ENCODE measurements at places on chromosomes 7 and 10.

- DNase-seq: no peak
Measured at GRCh38 chr7:11206177-11206899, 232.7 kb downstream of the PHF14 start.

GRCh38 chr10:86410542-86411124 is 44.0 kb upstream of the GRID1 start:
- no peak for DNase-seq

- DNase-seq: no peak
Measured at GRCh38 chr7:112080441-112080840, 125.8 kb downstream of the DOCK4 start.

DNA sequence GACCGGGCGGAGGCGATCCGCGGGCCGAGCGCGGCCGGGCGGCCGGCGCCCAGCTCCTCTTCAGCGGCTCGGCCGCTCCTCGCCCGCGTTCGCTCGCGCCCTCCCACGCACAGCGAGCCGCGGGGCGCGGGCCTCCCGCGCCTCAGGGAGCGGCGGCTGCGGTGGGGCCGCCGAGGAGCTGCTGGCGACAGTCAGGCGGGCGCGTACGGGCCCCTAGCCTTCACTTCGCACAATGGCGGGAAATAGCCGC is at the start of gene MCMBP:
TSS of gene MCMBP (minus strand) at position 234 of the 250 bp plus-strand sequence. CDS start 259 bp downstream, outside the sequence.
- no peak for DNase-seq

GRCh38 chr10:45811075-45811474 is 36.2 kb downstream of the AGAP4 start:
- no peak for DNase-seq

- no peak for DNase-seq
Measured at GRCh38 chr7:75537731-75538130, 45.6 kb downstream of the SPDYE5 start.

GRCh38 chr7:143300959-143301935 is 13.1 kb downstream of the CASP2 start:
- no peak for DNase-seq

DNA sequence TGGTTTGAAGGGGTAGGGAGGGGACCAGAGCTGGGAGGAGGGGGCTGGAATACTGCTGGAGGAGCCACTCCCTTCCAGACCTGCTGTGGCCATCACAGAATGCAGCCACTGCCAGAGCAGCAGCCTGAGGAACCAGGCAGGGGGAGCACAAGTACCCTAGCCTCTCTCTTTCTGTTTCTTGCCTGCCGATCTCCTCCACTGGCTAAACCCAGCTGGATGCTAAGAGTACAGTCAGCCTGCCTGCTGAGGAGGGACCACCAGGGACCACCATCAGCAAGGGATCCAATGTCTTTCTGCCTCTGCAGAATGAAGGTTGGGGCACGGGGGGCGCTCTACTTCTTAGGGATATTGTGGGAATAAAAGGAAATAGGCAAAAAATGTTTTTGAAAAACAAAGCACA is 4.7 kb downstream of the BLVRA start:
- no peak for DNase-seq

DNA sequence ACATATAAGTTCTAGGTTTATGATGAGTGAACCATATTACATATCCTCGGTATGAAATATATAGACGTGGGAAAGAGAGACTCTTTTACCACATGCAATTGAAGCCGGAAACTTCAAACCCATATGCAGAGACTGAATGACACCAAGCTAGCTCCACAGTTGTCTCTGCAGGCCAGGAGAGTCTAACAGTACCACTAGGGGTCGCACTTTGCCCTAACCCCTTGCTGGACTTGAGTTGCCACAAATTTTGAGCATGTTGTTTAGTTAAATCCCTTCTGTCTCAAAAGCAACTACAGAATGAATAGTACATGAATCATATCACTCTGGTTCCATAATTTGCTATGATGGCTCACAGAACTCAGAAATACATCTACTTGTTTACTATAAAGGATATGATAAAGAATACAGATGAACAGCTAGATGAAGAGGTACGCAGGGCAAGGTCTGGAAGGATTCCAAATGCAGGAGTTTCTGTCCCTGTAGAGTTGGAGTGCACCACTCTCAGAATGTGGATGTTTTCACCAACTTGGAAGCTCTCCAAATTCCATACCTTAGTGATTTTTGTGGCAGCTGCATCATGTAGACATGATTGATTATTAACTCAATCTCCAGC is 112.4 kb upstream of the YAE1 start:
- DNase-seq: no peak

DNA sequence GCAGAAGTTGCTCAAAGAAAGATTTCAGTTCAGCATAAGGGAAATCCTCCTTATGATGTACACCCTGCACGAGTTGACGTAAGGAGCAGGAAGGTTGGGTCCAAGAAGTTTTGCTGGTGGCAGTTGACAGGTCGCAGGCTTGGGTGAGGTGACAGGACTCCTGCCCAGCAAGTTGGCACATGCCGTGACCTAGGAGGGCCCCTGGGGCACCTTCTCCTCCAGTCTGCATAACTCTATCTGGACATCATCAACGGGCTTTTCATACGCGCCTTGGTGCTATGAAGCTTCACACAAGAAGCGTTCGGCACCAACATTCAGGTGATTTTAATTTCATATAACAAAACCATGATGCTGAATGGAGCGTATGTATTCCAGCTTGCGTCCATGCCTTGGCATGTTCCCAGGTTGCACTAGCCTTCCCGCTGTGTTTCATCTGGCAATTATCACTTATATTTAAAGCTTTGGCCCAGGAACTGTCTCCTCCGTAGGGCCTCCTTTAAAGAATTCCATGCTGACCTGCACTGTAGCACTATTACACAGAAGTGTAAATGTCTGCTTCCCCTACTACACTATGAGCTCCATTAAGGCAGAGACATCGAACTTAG is 651.6 kb upstream of the FOXK1 start:
- DNase-seq: no peak

GRCh38 chr10:96765406-96766240 is 45.3 kb upstream of the PIK3AP1 start:
- no peak for DNase-seq

Data from NCI-H774 (cell line).